Right renal pelvis (tissue), 4 donors: ENCODE measurements at places on chromosomes 5 and 9.

DNA sequence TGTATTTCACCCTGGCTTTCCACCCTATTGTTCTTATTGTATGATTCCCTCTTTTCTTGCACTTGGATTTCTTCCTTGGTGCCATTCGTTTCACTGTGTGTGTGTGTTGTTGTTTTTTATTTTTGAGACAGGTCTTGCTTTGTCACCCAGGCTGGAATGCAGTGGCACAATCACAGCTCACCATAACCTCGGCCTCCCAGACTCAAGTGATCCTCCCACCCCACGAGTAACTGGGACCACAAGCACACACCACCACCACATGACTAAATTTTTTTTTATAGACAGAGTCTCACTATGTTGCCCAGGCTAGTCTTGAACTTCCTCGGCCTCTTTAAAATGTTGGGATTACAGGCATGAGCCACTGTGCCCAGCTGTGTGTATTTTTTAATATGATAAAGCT, 72.0 kb downstream of the MLLT3 start:
- no peak for DNase-seq

DNA sequence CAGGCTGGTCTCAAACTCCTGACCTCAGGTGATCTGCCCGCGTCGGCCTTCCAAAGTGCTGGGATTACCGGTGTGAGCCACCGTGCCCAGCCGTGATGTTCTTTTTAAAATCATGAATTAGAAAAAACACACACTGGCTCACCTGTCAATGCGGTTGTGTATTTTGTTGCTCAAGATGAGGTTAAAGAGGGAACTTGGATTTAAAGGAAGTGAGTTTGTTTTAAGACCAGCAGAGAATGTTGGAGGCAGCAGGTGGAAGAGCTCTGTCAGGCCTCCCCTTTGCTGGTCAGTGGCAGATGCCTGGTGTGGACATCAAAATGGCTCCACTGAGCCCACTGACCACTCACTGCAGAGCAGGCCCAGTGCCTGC, 38.9 kb downstream of the WNK2 start:
- no peak for DNase-seq

DNA sequence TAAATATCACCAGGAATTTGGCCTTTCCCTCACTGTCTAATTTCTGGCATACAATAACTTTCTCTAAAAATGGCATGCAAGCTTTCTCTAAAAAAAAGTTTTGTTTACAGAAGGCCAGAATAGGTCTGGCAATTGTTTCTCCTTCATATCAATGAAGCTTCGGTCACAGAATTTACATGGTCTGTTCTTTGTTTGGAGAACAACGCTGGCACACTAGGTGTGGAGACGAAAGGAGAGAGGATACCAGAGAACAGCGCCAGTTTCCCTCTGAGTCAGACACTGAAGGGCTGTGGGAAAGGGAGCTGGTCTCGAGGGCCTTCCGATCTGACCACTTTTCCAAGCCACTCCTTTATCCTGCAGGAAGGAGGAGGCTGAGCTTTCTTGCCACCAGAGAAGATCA, 60.1 kb upstream of the ITGA1 start:
- DNase-seq, result no peak

- DNase-seq, result no peak
Measured at GRCh38 chr5:176670449-176670848, 23.2 kb downstream of the TSPAN17 start.

DNA sequence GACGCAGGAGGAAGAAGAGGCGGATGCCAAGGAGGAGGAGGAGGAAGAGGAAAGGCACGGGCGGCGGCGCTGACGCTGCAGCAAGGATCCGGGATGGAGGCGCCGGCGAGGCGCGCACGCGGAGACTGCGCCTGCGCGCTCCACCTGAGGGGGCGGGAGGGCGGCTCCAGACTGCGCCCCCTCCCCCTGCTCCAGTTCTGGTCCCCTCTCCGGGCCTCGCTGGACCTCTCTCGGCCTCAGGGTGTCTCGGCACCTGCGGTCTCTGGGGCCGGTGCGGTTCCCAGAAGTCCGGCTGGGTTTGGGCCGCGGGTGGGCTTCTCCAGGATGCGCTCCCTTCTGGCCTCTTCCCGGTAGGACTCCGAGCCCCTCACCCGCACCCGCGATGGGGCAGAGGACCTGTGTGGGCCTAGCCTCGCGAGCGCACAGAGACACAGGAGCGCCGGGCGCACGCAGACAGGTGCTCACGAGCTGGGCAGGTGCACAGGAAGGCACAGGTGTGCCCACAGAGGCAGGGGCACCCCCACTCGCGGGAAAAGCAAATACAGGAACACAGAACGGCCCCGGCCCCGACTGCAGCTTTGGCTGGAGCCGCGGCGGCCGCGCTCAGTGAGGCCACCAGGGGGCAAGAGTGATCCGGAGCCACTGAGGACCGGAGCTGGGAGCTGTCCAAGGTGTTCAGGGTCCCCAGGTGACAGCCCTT, at the start of gene NPDC1:
Gene NPDC1, minus strand, starts transcription at position 90 of the 700 bp plus-strand sequence. CDS start 188 bp downstream, outside the sequence.
- no peak for DNase-seq

DNA sequence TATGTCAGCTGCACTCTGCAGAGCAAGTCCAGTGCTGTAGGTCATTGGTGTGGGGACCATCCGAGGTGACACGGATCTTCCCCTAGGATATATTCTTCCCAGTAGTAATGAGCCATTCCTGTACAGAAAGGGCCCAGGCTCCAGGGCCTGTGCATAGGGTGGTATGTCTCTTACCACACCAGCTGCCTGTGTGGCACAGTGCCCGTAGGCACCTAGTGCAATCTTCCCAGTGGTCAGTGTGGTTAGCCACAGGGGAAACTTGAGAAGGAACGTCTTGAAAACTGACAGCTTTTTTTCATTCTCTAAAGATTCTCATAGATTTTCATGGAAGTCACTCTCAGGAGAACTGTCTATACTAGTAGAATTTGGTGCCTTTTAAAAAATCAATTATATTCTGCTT, 39.8 kb downstream of the CYSTM1 start:
- DNase-seq, result no peak

DNA sequence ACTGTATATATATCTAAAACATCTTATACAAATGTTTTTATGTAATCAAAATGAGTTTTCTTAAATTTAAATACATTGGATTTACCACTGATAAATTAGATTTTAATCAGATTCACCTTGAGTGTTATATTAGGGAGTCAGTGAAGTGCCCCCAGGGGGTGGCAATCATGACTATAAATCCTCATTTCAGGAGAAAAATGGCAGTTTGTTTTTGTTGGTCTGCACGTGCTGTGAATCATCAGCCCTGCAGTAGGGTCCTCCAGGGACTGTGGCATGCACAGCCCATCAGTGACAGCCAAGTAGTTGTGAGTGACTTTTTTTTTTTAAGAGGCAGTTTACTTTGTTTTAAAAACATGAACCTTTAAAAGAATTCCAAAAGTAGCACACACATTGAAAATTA, 65.2 kb downstream of the ZSWIM6 start:
- DNase-seq, result no peak

- DNase-seq, result no peak
Measured at GRCh38 chr5:157842185-157842584, 16.8 kb downstream of the CLINT1 start.

GRCh38 chr5:140235791-140236551, 61.0 kb downstream of the CYSTM1 start:
- DNase-seq, result no peak

DNA sequence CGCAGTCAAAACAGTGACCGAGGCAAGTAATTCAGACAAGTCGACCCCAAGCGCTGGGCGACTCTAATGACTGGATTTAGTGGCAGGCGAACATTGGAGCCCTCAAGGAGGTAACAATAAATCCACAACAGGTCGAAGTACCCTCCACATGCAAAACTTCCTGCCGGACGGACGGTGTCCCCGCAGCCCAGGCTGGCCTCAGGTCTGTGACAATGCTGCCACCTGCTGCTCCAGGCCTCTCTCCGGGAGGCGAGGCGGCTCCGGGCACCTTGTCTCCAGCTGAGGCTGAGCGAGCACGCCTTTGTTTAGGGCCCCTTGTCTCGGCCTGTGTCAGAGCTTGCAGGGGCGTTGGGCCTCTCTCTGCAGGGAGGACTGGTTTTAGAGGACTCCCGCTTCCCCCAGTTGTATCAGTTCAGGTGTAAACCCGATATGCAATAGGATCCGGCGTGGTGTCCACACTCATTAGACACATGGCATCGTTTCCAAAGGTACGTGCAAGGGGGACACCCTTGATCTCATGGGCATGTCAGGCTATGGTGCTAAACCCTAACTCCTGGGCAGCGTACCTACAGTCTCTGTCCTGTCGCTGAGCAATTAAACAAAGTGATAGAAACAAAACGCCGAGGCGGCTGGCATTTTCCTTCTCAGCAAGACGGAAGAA, 628.0 kb upstream of the ADAMTS16 start:
- peak; percentile 42 for DNase-seq

DNA sequence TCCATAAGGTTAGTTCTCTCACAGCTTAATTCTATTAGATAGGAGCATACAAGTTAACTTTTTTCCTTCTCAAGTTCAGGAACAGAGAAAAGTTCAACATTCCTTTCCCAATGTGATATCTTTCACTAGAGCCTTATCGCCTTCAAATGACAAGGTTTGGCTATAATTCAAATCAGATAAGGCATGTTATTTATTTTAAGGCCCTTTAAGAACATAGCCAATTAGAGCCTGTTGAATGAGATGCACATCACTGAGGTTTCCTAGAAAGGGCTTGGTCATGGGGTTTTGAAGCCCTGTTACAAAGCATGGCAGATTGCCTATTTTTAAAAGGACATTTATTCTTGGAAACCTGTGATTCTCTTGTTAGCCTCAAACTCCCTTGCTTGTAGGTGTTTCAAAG, 123.4 kb downstream of the BASP1 start:
- peak; percentile 33 for DNase-seq

DNA sequence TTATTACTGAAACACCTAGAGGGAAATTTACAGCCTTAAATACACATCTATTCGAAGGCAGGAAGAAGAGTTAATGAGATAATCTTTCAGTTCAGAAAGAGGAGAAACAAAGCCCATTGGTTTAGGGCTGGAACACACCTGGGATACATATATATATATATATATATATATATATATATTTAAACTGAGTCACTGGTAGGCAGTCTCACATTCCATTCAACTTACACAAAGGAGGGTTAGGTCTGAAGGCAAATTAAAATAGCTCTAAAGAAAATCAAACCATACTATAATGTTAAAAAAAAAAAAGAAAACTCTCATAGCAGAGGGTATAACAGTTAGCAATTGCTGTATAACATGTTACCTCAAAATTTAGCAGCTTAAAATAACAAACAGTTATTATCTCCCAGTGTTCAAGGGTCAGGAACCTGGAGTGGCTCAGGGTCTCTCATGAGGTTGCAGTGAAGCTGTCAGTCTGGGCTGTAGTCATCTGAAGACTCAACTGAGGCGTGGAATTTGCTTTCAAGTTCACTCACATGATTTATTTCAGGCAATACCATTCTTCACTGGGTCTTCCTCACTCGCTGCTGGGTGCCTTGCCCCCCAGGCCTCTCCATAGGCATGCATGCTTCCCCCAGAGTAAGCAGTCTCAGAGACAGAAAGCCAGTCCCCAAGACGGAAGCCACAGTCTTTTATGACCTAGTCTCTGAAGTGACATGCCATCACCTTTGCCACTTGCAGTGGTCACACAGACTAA, 332.8 kb downstream of the NSG2 start:
- no peak for DNase-seq

- DNase-seq, result no peak
Measured at GRCh38 chr9:110021891-110022290, 186.1 kb downstream of the C9orf152 start.

- no peak for DNase-seq
Measured at GRCh38 chr5:78699552-78700153, 51.1 kb upstream of the LHFPL2 start.

- DNase-seq, result no peak
Measured at GRCh38 chr9:33300546-33300945, 10.2 kb downstream of the NFX1 start.

- DNase-seq, result no peak
Measured at GRCh38 chr5:154559398-154560276, 81.6 kb upstream of the HAND1 start.

DNA sequence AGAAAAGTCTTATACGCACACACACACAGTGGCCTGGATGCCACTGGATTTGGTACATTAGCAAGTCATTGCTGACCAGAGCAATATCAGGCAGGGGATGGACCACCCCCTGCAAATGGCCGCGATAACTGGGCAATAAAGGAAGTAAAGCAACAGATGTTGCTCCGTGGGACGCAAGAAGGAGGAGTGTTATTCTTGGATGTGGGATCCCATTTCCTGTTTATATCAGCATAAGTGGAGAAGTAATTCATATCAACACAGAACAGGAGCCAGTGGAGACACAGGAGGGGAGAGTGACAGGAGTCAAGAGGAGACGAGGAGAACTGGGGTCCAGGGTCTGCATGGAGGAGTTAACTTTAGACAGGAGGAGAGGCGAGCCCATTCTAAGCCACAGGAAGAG, 18.4 kb downstream of the RUFY1 start:
- no peak for DNase-seq

GRCh38 chr5:61465496-61465895, 133.4 kb downstream of the ZSWIM6 start:
- DNase-seq, result no peak

- DNase-seq, result no peak
Measured at GRCh38 chr5:139524446-139524845, 36.7 kb upstream of the UBE2D2 start.

GRCh38 chr5:172113036-172113435, 75.0 kb downstream of the STK10 start:
- no peak for DNase-seq
